ENCODE measurements at places on chromosomes 11 and 22.
A peak's percentile ranks its signal among the peaks of the same experiment; 100 is the strongest.

DNA sequence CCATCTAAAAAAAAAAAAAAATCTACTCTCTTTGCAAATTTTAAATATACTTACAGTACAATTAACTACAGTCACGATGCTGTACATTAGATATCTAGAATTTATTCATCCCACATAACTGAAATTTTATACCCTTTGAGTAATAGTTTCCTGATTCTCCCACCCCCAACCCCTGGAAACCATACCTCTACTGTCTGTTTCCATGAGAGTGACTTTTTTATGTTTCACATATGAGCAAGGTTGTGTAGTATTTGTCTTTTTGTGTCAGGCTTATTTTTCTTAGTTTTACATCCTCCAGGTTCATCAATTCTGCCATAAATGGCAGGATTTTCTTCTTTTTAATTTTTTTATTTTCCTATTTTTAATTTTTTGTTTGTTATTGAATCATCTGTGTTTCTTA, 3.2 kb downstream of the HBB start:
- no peak for DNase-seq

GRCh38 chr11:86869966-86870570, 69.7 kb downstream of the PRSS23 start:
- DNase-seq: peak; percentile 9

DNA sequence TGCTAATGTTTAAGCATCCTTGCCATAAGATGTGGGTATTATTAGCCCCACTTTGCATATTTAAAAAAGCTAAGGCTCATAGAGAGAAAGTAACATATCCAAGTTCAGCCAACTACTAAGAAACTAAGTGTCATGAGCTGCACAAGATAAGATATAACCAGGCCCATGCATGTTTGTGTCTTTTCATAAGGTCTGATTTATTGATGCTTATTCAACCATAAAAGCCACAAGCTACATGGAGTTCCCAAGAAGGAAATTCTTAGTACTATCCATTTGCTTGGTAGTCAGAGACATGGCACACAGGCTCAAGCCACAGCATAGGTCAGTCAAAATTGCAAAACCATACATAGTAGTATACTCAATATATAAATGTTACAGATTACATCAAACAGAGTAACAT, 488.5 kb downstream of the SOX6 start:
- no peak for DNase-seq

DNA sequence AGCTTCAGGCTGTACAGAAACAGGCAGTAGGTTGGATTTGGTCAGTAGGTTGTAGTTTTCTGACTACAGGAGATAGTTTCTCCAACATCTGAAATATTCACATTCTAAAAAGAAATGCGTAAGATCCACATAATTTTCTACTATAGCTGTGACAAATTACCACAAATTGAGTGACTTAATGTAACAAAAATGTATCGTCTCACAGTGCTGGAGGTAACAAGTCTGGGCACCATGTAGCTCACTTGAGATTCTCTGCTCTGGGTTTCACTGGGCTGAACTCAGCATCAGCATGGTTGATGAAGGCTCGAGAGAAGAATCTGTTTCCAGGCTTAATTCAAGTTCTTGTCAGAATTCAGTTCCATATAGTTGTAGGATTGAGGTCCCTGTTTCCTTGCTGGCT, 350.9 kb upstream of the CCDC179 start:
- DNase-seq: no peak

DNA sequence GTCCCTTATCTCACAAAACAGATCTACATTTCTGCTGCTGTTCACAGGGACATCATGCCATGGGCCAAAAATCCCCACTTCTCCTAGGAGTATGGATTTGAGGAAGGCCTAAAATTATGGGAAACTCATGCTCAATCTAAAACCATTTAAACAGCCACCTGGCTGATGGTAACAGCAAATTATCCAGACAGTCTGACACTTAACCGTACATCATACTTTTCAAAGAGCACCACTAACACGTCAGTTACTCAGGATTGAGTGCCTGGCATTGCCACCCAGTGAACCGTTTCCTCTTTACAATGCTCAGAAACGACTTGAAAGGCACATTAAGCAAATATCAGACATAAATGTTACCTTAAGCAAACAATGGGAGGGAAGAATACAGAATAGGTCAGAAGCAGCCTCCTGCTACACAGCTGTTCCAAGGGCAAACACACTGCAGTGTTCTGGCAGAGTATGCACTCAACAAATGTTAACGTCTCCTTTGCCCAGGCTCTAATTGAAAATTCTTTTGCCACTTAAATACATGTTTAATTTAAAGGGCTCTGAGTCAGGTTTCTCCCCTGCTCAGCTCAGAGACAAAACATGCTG, 18.8 kb upstream of the SLC36A4 start:
- DNase-seq: no peak

GRCh38 chr11:70381872-70382861, 16.2 kb upstream of the CTTN start:
- DNase-seq: no peak

DNA sequence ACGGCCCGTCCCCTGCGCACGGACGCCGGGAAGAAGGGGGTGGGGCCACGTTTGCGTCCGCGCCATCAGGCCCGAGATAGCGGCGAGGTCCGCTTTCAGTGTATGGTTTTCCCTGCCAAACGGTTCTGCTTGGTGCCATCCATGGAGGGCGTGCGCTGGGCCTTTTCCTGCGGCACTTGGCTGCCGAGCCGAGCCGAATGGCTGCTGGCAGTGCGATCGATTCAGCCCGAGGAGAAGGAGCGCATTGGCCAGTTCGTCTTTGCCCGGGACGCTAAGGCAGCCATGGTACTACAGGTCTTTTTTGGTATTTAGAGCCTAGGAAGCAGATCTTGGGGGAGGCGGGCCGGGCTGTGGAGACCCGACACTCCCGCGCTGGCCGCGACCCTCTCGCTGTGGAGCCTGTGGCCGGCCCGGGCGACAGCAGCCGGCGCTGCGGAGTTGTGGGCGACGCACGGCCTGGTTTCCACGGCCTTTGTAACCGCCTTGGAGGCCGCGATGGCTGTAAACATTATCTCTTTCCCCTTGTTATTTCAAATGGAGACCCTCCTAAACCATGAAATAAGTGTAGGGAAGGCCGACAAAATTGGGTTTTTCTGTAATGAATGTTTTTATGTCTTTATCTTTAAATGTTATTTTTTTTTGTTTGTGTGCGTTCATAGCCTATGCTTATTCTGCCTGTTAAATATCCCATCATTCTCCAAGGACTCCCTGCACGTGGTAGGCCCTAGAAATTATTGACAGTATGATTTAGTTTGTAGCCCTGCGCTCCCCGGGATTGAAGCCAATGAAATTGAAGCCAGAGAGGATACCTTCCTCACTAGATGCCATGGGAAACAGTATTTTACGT, at the start of gene AASDHPPT:
Gene AASDHPPT, plus strand, starts transcription at position 54 of the 847 bp plus-strand sequence. Its CDS starts 49 bp downstream, at position 103.
- no peak for DNase-seq

DNA sequence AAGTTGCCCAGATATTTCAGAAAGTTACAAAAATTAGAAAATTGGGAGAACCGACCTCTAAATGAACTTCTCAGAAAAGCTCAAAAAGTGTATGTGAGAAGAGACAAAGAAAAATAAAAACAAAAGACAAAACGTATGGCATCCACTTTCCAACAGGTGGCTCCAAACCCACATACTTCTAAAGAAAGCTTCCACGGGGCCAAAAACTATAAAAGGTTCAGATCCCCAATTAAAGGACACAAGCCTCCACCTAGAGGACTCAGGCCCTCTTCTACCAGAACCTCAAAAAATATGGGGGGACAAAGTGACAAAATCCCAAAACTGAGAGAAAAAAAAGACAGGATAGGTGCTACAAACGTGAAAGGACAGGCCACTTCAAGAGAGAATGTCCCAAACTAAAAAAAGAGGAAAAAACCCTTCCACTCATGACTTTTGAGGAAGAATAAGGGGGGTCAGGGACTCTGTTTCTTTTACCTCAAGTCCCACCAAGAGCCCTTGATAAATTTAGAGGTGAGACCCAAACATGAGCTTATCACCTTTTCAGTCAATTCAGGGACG, 8.8 kb downstream of the SCGB2A1 start:
- DNase-seq: no peak

DNA sequence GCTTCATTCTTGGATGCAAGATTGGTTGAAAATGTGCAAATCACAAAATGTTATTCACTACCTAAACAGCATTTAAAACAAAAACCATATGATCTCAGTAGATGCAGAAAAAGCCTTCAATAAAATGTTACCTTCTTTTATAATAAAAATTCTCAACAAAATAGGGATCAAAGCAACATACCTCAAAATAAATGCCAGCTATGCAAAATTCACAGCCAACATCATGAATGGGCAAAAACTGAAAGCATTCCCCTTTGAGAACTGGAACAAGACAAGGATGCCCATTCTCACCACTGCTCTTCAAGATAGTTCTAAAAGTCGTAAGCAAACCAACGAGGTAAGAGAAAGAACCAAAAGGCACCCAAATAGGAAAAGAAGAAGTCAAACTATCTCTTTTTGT, 2.0 kb downstream of the OR5AK2 start:
- no peak for DNase-seq

- DNase-seq: no peak
These were observed 96.2 kb upstream of the TRIM77 start for GRCh38 chr11:89613911-89614310.

- no peak for DNase-seq
These were observed 61.4 kb upstream of the CHRM4 start for GRCh38 chr11:46452918-46453517.

GRCh38 chr11:126327281-126328000, 23.6 kb downstream of the DCPS start:
- DNase-seq: no peak

- DNase-seq: no peak
These were observed 260.1 kb upstream of the MTNR1B start for GRCh38 chr11:92709329-92709728.

DNA sequence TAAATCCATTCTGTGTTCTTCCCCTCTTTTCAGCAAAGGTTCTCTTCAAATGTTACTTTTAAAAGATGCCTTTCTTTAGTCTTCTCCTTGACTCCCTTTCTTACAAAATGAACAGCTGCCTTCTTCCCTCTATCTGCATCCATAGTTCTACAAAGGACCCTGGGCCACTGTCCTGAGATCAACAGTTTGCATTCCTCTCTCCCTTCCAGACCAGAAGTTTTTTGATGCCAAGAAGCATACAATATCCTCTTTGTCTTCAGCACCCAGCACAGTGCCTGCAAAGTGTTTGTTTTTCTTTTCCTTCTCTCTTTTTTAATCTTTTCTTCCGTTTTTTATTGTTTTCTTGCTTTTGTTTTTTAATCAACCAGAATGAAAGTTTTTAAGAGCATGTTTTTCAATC, 183.5 kb upstream of the SNX19 start:
- no peak for DNase-seq

- no peak for DNase-seq
These were observed 15.2 kb downstream of the MRGPRG start for GRCh38 chr11:3203221-3204043.

DNA sequence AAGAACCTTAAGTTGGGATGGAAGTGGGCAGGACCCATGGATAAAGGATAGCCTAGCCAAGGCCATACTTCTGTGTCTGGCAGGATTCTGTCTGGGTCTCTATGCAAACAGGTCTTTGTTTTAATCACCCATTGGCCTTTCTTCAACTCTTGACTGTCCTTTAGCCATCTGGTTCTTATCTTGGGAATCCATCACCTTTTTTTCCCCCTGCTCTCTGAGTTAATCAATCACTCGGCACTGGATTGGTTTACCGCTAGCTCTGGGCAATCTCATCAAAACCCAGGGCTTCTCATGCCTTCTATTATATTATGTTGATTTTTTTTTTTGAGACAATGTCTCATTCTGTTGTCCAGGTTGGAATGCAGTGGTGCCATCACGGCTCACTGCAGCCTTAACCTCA, 1.8 kb upstream of the RNF169 start:
- DNase-seq: no peak

DNA sequence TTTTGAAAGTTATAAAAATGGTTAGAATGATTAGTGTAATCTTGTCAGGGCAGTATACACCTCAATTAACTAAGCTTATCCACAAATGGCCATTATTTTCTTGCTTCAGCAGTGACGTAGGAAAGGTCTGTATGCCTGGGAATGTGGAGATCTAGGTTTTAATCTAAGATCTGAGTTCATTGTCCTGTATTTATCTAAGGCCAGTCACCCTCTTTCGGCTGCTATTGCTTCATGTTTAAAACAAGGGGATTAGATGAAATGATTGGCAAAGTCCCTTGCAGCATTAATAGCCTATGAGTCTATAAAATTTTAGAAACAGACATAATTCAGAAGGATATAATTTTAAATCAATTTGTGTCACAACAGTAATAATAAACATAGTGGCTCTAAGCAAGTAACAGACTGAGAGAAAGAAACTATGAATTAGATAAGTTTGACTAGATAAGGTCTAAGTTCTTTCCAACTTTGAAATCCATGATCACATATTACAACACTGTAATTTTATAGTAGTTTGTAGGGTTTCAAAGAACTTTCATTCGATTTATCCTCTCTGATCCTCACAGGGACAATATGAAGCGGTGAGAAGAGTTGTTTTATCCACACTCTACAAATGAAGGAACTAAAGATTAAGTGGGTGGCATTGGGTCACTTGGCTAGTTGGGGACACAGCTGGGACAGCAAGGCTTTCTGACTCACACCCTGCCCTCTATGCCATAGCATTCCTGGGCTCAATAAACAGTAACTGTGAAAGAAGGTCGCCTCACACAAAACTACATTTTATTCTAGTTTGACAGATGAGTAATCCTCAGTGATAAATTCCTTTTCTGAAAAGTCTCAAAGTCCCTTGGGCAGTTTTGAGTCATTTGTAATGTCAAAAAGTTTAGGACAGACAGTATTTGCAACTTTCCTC, 60.6 kb upstream of the RDX start:
- no peak for DNase-seq

GRCh38 chr11:9057007-9057406, 34.4 kb downstream of the SCUBE2 start:
- no peak for DNase-seq

DNA sequence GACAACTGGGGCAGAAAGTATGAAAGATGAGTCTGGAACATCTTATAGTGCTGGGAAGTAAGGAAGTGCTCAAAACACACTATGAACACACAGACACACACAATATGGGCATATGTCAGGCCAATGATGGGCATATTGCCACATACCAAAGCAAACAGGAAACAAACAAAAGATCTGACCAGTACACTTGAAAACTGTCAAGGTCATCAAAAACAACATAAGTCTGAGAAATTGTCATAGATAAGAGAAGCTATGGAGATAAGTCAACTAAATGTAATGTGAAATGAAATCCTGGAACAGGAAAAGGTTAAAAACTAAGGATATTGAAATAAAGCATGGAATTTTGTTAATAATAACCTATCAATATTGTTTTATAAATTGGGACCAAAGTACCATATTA, 46.4 kb downstream of the GUCY1A2 start:
- no peak for DNase-seq

DNA sequence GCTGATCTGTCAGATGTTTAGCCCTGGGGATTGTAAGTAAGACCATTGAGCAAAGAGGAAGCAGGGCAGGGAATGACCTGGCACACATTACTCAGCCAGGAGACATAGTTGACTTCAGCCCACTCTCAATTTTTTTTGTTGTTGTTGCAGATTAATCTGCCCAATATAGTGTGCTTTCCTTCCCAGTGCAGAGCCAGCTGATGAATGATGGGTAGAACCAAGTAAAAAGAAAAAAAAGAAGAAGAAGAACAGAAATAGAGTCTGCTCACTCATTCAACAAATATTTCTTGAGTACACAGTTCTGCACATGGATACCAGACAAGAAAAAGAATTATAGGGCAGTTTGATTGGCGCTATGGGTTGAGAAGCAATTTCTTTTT, 292.7 kb downstream of the ETS1 start:
- no peak for DNase-seq

GRCh38 chr11:131713529-131714134, 343.2 kb downstream of the NTM start:
- no peak for DNase-seq

Data from stimulated activated CD4-positive, alpha-beta T cell treated with anti-CD3 and anti-CD28 coated beads, Interleukin-12 subunit alpha, Interleukin-12 subunit beta, amount 100 ng/mL, for 24 hours (primary cell).